ENCODE measurements at places on chromosomes 3 and 15.

DNA sequence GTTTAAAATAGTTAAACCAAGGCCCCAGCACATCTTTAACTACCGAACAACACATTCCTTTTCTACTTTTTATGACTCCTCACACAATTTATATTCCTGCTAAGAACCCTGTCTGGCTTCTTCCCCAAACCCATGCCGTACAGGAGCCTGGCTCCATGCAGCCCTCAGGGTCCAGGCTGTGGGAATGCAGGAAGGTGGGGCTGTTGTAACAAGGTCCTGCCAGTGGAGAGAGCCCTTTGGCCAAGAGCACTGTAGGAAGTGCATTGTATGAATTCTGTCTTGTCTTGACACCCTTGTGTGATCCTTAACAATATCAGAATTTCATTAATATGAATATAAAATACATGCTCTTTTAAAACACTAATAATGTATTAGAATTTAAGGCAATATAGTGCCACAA, 563.8 kb downstream of the TBL1XR1 start:
- no peak for DNase-seq

GRCh38 chr3:30342318-30343060, 263.9 kb upstream of the TGFBR2 start:
- DNase-seq = no peak

DNA sequence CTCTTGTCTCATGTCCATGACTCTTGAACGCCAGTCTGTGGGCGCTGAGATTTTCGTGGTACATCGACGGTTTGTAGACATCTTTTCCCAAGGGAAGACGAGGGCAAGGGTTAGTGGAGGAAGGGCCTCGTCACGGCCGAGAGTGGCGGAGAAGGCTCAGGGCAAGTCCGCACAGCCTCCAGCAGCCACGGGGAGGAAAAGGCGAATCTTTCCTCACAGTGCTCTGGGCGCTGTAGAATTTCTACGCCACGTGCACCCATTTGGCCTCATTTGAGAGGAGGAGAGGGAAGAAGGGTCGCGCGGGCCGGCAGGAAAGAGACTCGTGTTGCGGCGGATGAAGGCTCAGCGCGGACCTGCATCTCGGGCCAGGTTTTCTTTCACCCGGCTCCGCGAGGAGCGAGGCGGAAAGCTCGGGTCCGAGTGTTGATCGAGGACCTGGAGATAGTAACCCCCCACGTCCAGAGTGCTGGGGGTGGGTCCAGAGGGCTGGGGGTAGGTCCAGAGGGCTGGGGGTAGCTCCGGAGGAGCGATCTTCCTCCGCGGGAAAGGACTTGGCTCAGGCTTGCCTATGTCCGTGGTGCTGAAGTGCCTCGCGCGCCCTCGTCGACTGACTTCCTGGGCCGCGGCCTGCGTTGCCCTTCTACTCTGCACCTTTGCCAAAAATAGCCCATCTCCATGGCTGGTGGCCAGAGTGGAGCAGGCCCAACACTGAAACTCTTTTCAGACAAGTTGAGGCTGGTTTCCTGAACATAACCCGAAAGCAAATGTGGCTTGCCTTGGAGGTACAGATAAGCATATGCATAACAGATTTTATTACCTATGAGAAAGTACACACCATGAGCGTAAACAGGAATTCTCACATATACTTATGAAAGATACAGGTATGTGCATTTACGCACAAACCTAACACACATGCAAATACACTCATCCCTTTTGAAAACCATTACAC, 1.1 kb downstream of the SLC35G2 start:
- peak; percentile 61 for DNase-seq

DNA sequence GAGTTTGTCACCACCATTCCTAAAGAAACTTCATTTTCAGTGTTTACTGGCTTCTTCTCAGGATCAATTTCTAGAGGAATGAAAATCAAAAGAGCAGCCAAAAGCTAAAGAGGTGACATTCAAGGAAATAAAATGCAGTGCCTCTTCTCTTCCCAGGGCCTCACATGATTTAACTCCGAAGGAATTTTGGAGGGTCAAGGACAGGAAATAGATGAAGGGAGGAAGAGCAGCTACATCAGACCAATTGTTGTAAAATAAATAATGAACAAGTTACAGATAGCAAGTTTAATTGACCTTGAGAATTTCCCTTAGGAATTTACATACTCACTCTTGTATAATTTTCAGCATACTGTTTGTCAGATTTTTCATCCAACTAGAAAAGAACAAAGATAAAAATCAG, 78.1 kb downstream of the LRRFIP2 start:
- no peak for DNase-seq

- no peak for DNase-seq
Measured at GRCh38 chr15:57307527-57308169, 68.7 kb upstream of the CGNL1 start.

Measured in hypothalamus (tissue), 51 donors.